ENCODE measurements at places on chromosomes 16 and 17.
A peak's percentile ranks its signal among the peaks of the same experiment; 100 is the strongest.

DNA sequence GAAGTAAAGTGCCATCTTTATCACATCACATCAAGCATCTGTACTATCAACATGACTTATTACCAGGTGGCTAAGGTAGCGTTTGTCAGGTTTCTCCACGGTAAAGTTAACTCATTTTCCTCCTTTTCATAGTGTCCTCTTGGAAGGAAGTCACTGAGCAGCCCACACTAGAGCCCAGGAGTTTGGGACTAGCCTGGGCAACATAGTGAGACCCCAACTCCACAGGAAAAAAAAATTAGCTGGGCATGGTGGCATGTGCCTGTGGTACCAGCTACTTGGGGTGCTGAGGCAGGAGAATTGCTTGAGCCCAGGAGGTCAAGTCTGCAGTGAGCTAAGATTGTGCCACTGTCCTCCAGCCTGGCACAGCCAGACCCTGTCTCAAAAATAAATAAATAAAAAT lies 12.9 kb downstream of the CHD9 start:
- DNase-seq = no peak

DNA sequence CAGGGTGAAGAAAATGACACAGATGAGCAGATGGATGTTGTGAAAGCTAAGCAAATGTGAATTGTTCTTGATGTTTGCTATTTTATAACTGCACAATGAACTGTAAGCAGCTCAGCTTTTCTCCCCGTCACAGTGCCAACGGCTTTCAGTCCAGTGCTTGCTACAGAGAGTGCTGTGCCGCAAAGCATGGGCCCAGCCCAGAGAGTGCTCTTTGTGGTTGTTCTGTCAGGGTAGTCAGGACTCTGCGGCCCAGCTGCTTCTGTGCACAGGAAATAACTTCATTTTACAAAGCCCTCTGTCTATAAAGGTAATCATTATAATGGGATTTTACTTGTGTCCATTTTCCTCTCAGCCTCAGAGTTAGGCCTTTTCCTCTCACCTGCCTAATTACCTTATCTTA lies 39.1 kb downstream of the CDRT15 start:
- no peak for DNase-seq

- no peak for DNase-seq
Measured at GRCh38 chr16:89322321-89323119, 105.0 kb downstream of the ZNF778 start.

- DNase-seq = no peak
Measured at GRCh38 chr17:83180996-83181481, 101.6 kb downstream of the METRNL start.

DNA sequence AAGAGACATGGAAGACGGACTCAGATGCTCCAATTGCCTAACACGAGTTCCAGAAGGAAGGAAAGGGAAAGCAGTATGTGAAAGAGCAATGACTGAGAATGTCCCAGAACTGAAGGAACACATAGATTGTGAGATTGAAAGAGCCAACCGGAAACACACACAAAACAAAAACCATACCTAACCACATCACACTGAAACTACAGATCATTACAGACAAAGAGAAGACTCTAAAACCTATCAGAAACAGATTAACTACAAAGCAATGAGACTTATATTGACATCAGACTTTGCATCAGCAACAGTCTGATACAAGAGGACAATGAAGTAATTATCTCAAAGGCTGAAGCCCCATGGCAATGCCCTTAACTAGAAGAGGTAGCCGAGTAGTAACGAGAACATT lies 45.6 kb upstream of the CLEC18B start:
- no peak for DNase-seq

DNA sequence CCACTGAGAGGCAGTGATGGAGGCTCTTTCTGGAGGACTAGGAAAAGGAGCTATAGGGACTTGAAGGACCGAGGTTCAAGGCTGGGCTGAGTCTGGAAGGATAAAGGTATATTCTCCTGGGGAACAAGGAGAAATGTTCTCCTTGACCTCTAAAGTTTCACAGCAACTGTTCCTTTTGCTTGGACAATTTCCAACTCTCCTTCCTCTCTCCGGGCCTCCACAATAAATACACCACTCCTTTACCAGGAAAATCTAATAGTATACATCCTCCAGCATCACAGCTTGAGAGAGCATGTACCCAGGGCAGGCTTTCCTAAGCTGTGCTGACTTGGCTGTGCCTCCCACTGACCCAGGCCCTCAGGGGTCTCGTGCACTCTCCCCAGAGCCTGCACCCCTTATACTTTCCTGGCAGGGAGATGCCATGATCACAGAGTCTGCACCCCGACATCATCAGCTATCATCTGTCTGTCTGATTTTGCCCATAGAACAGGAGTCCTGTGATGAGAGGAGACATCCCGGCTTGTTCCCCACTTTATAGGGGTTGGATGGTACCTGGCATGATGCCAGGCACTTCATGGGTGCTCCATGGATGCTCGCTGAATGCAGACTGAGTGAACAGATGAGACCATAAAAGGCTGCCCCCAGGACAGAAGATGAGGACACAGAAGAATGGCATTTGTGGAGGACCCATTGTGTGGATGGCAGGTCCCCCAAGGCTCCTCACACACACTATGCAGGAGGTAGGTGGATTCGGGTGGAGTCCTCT lies 582.6 kb upstream of the CDH5 start:
- no peak for DNase-seq

- DNase-seq = no peak
Measured at GRCh38 chr16:86547286-86547685, 7.7 kb downstream of the MTHFSD start.

DNA sequence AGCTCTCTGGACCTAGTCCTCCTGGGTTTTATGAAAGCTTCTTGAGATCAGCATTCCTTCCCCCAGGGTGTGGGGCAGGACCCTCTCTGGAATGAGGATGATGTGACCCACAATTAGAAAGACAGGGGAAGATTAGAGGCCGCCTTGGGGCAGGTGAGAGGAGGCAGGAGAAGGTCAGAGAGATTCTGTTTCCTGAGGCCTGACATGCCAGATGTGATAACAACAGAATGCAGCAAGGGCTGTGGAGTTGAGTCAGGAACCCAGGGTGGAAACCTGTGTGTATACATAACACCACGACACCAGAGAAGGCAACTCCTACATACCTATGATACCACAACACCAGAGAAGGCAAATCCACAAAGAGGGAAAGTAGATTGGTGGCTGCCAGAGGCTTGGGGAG lies 5.4 kb upstream of the SLC5A10 start:
- DNase-seq = peak; percentile 35

- DNase-seq = no peak
Measured at GRCh38 chr16:54968784-54969183, 38.1 kb downstream of the IRX5 start.

DNA sequence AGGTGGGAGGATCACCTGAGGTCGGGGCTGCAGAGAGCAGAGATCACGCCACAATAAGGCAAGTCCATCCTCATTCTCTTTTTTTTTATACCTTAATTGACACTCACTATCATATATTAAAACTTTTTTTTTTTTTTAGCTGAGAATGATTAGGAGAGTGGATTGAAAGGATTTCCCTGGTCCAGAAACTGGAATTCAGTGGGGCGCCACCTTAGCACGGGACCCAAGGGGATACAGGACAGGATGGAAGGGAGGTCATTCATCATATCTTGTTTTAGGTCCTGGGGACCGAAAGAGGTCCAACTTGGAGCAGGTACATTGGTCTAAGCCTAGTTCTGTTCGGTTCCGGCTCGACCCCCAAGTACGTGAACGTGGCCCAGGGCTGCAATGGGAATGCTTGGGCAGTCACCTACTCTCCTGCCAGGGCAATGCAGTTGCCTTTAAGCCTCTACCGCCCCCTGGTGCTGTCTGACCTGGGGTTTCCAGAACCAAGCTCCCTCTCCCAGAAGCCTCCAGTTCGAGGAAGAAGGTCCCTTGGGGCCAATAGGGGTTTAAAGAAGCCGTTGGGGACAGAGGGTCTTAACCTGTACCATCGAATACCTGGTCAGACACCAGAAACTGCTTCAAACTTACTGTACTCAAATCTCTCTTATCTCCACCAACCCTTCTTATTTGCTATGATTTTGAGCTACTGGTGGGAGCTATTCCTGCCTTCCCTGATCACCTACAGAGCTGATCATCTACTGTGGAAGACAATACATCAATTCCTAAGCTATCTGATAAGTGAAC lies 19.9 kb upstream of the GPATCH8 start:
- DNase-seq = peak; percentile 63

- peak; percentile 81 for DNase-seq
Measured at GRCh38 chr16:53457670-53458069, 23.4 kb downstream of the RBL2 start.

DNA sequence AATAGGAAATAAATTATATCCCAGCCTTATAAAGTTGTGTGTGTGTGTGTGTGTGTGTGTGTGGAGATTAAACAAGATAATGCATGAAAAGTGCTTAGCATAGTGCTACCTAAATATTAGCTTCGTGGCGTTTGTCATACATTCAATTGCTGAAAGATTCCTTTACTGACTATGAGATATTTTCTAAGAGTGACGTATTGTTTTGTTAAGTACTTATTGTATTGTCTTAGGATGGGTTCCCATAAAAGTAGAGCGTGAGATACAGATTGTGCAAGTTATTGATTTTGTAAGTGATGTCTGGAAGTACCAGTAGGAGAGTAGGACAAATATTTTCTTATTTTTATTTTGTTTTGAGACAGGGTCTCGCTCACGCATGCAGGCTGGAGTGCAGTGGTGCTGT lies 730.0 kb downstream of the CDH8 start:
- no peak for DNase-seq

GRCh38 chr16:6207580-6207979 lies 1110.0 kb upstream of the EEF2KMT start:
- DNase-seq = no peak

GRCh38 chr17:35241520-35241919 lies 1.4 kb upstream of the SLFN5 start:
- DNase-seq = no peak

DNA sequence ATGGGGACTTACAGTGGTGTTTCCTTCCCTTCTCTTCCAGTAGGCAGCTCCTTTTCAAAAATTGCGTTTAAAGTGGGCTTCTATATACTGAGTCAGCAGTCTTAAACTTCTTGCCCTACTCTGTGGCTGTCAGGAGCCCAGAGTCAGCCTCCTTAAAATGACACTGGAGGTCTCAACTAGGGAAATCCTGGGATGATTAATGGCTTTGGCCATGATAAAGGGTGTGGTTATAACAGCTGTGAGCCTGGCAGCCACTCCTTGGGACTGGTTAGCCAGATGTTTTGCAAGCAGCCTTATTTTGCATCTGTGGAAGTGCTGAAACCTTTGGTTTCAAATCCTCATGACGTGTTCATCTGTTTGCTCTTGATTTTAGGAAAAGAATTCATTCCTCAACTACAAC lies 25.0 kb downstream of the TAC4 start:
- DNase-seq = no peak

DNA sequence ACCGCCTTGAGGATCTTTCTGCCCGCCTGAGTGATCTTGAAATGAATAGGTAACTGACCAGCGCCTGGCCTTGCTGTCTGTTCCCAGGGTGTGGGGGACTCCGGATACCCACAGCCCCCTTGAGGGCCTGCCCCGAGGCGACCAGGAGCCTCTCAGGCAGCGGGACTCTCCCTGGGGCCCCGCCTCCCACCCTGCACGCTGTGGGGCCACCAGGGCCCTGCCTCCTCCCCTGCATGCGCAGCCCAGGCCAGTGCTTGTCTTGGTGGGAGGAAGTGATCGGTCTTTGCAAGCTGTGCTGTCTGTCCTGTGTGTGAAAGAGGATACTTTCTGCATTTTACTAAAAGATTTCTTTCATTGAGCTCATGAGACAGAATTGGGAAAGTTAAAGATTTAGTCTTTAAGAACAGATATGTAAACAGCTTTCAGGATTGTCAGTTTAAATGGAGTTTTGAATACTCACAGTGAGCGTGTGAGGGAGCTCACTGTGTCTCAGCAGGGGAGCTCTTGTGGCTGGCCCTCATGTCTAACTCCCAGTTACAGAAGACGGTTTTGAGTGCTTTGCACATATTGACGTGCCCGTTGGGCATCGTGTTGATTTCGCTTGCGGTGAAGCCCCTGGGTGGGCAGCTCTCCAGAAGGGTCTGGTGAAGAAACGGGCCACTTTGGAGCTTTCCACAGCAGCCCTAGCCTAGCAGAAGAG lies 36.1 kb upstream of the CAPN15 start:
- no peak for DNase-seq

- no peak for DNase-seq
Measured at GRCh38 chr17:61072648-61073047, 327.0 kb upstream of the TBX2 start.

DNA sequence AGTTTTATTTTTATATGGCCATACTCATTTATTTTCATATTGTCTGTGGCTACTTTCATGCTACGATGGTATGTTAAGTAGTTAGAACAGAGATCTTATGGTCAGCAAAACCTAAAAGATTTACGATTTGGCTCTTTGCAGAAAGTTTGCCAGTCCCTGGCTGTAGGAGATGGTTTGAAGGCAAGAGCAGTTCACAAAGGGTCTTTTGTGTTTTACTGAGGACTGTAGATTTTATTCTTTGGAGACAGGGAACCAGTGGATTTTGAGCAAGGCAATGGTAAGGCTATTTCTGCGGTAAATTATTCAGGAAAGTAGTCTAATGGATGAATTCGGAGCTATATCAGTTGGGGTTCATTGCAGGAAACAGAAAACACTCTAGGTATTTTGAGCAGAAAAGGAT lies 90.7 kb downstream of the WWP2 start:
- no peak for DNase-seq

- DNase-seq = no peak
Measured at GRCh38 chr17:17385491-17385890, 82.3 kb downstream of the NT5M start.

GRCh38 chr17:50949989-50950877 lies 84.1 kb upstream of the TOB1 start:
- peak; percentile 79 for DNase-seq

GRCh38 chr17:17959520-17960361 lies 12.5 kb downstream of the TOM1L2 start:
- DNase-seq = peak; percentile 94

DNA sequence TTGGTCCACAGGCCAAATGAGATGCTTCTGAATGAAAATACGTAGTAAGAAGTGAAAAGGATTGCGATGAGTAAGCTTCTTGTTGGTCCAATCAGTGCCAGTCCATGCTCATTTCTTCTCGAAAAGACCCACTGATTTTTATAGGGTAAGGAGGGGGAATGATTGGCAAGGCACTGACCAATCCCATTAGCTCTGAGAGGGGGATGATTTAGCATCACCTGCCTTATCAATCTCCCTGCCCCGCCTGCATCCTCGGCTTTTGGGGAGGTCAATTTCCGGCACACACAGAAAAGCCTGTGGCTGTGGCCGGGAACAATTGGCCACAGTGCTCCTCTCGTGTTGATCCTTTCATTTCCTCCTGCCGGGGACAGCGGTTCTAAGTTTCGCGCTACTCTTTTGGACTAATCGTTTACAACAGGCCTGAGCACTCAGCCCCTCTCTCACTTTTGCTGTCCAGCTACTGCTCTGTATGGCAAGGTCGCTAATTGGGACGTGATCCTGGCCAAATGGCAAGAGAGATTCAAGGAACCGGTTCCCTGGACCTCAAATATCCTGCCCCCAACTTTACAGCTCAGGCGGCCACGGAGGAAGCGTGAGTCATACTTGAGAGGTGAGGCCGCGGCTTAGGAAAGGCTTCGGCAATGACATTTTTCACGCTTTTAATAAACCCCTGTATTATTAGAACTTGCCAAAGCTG lies 43.1 kb downstream of the TBX4 start:
- no peak for DNase-seq

Data from renal cortical epithelial cell (primary cell).